ENCODE measurements at places on chromosomes 3 and 15.

DNA sequence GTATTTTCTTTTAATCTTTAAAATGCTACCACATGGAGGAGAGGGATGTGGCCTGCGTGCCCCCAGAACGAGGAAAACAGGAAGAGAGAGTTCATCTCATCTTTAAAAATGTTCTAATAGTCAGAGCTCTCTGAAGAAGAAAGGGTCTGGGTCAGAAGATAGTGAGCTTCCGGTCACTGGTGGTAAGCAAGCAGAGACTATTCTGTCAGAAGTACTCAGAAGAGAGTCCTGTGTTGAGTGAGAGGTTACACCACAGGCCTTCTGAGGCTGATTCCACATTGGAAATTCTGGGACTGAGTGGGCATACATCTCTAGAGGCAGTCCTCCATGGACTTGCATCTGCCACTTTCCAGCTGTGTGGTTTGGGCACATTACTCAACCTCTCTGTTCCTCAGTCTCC, 82.2 kb upstream of the SLC6A1 start:
- no peaks in the 10 kb centered on the region for H3K27me3 ChIP-seq
- H3K27ac ChIP-seq = no peak overlapping the region
- DNase-seq = no peak

- no peaks in the 10 kb centered on the region for H3K27me3 ChIP-seq
- no peak overlapping the region for H3K4me3 ChIP-seq
- H3K27ac ChIP-seq = no peak overlapping the region
- H3K36me3 ChIP-seq = peaks cover 1% of the 10 kb centered on the region
- DNase-seq = no peak
Measured at GRCh38 chr15:79849789-79850188, 47.0 kb downstream of the MTHFS start.

- H3K27me3 ChIP-seq = no peaks in the 10 kb centered on the region
- no peak overlapping the region for H3K4me3 ChIP-seq
- DNase-seq = no peak
- peaks cover 14% of the 10 kb centered on the region for H3K4me1 ChIP-seq
- no peaks in the 10 kb centered on the region for H3K36me3 ChIP-seq
Measured at GRCh38 chr3:44464509-44464908, 13.0 kb downstream of the ZNF445 start.

- no peaks in the 10 kb centered on the region for H3K4me1 ChIP-seq
- no peaks in the 10 kb centered on the region for H3K27me3 ChIP-seq
- H3K4me3 ChIP-seq = no peak overlapping the region
- H3K36me3 ChIP-seq = no peaks in the 10 kb centered on the region
- DNase-seq = no peak
Measured at GRCh38 chr3:108838436-108838835, 15.8 kb downstream of the TRAT1 start.

All from vagina (tissue), 2 donors.